ENCODE measurements at places on chromosomes 12 and 14.

- DNase-seq, result no peak
Measured at GRCh38 chr14:101234999-101235334, 326.3 kb upstream of the DIO3 start.

DNA sequence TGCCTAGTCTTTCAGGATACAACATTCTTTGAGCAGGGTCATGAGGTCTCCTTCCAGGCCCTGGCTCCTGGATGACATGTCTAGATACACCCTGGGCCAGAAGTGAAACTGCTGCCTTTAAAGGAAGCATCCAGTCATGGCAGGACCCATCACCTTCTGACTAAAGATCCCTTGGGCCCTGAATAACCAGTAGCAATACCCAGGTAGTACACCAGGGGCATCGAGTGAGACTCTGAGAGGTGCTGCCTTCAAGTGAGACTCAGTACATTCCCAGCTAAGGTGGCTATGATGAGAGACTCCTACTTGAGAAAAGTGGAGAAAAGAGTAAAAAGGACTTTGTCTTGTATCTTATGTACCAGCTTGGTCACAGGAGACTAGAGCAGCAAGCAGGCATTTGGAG is 23.5 kb downstream of the OR6C68 start:
- no peak for DNase-seq

DNA sequence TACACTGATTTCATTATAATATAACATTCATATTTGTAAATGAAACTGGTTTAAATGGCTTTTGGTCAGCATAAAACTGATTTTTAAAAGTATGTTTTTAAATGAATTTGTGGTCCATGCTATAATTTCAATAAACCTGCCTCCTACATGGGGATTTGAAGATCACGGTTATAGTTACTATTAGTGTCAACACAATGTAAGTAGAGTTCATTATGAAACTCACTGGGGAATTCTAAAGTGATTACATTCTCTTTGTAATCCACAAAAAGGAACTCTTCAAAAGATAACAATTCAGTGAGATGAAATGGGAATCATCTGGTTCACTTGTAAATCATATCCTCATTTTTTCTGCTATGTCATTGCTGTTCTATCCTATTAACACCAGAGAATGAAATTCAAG is 204.5 kb upstream of the G2E3 start:
- no peak for DNase-seq

DNA sequence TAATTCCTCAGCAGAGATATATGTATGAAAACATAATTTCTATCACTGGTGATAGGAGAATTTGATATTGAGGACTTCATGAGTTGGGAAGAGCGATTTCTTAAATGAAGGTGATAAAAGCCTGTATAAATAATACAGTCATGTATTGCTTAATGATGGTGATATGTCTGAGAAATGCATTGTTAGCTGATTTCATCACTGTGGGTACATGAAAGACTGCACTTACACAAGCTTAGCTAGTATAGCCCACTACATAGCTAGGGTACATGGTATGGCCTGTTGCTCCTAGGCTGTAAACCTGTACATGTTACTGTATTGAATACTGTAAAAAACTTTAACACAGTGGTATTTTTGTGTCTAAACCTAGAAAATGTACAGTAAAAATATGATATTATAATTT is 63.4 kb downstream of the ANO4 start:
- DNase-seq, result no peak

DNA sequence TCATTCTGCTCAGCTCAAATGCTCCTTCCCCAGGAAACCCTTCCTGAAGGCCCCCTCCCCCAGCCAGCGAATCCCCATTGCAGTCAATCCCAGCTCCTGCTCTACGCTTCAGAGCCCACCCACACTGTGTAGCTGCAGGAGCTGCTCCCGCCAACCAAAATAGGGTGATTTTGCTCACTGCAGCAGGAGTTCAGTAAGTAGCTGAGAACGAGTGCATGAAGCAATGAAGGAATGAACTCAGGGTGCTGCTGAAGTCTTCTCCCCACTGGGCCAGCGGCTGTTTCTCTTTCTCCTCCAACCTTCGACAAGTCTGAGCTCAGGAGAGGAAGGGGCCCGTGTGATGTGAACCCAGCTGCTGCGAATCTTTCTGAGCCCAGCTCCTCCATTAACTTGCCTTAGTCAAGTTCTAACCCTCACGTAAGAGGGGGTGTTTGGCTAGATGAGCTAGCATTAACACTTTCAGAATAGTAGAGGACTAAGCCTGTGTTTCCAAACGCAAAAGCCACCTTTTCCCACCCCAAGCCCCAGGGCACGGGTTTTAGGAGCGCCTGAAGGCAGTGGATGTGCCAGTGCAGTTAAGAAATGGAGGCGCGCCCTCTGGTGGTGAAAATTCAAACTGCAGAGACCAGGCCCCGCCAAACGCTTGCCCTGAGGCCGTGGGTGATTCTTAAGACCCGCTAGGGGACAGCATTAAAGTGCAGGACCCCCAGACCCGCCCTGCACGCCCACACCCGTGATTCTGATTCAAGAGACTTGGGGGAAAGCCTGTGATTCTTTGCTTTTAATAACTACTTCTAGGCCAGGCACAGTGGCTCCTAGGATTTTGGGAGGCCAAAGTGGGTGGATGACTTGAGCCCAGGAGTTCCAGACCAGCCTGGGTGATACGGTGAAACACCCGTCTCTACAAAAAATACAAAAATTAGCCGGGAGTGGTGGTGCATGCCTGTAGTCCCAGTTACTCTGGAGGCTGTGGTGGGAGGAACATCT is 11.9 kb upstream of the SERPINA4 start:
- peak; percentile 38 for DNase-seq

GRCh38 chr12:97386133-97386581 is 76.4 kb upstream of the RMST start:
- DNase-seq, result no peak

DNA sequence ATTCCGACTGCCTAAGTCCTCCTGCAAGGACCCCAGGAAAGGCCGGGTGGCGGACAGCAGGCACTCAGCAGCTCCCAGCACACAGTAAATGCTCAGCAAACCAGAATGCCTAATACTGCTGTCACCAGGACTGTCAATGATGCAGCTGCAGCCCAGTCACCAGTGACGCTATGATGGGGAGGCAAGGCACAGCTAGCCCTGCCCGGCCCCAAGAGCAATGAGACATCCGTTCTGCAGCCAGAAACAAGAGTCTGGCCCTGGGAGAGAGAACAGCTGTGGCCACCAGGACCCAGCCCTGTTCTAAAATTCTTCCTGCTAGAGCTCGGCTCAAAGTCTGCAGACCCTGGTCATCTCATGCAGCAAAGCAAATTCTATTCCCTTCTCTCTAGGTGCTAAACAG is 69.8 kb downstream of the NCOR2 start:
- peak; percentile 86 for DNase-seq

DNA sequence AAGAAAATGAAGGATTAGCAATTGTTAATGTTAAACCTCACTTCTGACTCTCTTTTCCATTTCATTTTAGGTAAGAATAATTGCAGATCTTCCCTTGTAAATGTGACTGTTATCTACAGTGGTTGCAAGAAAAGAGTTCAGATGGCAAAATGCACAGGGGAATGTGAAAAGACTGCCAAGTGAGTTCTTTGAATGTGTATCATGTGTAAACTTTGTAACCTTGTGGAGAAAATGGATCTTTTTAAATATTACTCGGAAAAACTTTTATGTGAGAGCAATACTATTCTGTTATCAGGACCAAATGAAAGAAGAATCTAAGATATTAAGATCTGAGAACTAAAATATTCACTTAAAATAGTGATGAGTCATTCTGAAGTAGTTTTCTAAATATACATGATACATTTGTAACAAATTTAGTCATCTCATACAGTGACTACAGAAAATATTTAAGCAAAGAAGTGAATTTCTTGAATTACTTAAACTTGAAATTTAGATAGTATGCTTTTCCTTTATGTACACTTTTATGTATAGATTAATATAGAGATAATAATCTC is 122.5 kb upstream of the CNTN1 start:
- DNase-seq, result peak; percentile 27

DNA sequence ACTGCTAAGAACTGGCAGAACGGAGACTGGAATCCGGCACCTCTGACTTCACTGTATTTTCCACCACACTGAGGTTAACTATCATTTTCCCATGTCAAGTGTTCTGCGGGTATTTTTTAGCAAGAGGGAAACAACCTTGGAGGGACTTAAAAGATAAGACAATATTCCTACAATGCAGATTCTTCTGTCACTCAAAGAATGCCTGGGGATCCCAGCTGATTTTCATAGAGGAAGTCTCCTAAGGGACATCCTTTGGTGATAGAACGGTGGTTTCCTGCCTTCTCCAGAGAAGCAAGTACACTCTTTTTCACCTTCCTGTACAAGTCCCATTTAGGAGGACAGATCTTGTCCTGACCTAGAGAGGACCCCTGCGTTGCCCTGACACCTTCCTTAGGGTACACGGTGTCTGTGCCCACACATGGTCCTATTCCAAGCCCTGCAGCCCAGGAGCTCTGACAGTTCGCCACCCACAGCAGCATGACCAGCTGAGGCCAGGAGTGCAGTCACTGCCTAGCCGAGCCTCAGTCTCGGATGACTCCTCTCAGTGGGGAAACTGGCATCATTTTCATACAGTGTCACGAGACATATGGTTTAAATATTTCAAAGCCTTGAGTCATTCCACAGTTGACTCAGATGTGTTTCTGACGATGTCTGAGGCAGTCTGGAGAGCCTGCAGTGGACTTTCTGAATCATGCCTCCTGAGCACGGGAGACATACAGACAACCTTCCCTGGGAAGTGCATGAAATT is 181.3 kb upstream of the FKBP4 start:
- DNase-seq, result peak; percentile 97

GRCh38 chr12:113930249-113930648 is 35.9 kb downstream of the RBM19 start:
- no peak for DNase-seq

DNA sequence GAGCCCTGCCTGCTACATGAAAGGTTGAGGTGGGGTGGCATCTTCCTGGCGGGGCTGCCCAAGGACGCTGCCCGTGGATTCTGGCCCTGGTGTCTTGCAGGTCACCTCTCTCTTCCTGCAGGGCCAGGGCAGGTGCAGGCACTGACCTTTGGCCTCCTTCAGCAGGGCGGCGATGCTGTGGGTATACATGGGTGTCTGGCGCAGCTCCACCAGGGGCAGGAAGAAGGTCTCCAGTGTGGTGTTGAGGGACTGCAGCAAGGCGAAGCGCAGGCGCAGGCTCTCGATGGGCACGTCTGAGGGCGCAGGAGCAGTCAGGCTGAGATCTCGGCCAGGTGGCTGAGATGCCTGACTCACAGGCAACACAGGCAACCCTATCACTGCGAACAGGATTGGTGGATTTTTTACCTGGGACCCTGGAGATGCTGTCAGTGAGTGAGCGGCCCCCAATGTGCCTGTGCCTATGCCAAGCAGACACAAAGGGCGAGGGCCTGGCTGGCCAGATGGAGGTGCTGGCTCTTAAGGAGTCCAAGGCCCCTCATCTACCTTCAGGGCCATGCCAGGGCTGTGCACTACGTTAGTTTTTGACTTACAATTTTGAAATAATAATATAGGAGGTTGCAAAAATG is 45.7 kb downstream of the TRAFD1 start:
- no peak for DNase-seq

DNA sequence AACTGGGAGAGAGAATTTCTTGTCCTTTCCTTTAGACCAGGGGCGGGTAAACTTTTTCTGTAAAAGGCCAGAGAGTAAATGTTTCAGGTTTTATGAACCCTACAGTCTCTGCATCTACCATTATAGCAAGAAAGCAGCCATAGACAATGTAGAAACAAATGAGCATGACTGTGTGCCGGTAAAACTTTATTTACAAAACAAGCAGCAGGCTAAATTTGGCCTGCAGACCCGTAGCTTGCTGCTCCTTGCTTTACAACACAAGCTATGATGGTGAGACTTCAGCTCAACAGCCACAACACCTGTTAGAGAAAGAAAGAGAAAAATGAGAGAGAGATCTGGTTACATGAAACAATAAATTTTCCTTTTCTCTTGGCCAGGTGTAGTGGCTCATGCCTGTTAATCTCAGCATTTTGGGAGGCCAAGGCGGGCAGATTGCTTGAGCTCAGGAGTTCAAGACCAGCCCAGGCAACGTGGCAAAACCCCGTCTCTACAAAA is 4.2 kb upstream of the CDC42BPB start:
- no peak for DNase-seq

DNA sequence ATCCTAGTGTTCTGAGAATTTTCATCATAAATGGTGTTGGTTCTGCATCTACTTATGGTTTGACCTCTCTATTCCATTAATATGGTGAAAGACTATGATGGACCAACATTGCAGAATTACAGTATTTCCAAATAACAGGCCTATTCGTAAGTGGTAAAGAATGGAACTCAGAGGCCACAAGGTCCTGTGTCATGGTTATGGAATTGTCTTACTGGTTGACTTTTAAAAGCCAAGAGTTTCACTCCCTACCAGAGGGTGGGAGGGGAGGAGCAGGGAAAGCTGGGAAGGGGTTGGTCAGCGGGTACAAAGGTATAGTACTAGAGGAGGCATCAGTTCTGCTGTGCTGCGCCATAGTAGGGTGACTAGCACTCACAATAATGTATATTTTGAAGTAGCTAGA is 153.4 kb downstream of the TMEM132D start:
- DNase-seq, result peak; percentile 17

DNA sequence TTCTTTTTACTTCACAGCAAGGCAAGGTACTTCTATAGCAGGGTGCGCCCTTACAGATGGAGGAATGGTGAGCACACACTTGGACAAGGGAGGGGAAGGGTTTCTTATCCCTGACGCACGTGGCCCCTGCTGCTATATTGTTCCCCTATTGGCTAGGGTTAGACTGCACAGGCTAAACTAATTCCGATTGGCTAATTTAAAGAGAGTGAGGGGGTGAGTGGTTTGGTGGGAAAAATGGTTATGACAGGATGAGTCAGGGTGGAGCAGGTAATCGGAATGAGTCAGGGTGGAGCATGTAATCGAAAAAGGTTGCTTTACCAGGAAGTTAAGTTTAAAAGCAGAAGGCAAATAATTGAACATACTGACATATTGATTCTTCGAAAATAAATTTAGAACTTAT is 23.7 kb upstream of the RAB21 start:
- DNase-seq, result peak; percentile 60

GRCh38 chr12:104704224-104704779 is 247.6 kb downstream of the CHST11 start:
- no peak for DNase-seq

- no peak for DNase-seq
Measured at GRCh38 chr12:132354982-132355680, 25.7 kb upstream of the GALNT9 start.

GRCh38 chr14:62081012-62081612 is 318.9 kb downstream of the SNAPC1 start:
- no peak for DNase-seq

DNA sequence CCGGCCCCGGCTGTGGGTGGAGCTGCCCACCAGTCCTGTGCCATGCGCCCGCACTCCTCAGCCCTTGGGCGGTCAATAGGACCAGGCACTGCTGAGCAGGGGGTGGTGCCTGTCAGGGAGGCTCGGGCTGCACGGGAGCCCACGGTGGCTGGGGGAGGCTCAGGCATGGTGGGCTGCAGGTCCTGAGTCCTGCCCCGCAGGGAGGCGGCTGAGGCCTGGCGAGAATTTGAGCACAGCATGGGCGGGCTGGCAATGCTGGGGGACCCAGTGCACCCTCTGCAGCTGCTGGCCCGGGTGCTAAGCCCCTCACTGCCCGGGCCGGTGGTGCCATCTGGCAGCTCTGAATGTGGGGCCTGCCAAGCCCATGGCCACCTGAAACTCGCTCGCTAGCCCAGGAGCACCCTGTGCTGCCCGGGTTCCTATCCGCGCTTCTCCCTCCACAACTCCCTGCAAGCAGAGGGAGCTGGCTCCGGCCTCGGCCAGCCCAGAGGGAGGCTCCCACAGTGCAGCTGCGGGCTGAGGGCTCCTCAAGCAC is 1371.1 kb downstream of the FSCB start:
- no peak for DNase-seq

Data from fibroblast of skin of right biceps (primary cell).